ENCODE measurements at places on chromosomes 4 and X.

DNA sequence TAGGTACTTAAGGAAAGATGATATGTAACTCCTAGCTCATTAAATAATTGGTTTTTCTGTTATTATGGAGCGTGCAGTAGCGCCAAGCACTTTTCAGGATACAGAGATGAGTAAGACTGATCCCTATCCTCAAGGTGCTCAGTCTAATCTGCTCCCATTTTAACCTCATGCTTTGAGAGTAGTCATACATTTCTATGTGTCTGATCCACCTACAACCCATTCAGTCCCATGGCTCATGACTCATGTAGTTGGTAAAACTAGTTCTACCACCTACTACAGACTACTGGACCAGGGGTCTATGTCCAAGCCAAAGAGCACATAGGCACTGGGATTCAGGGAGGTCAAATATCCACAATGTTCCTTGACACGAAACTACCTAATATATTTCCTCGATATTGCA, 60.8 kb downstream of the TMEM154 start:
- DNase-seq, result no peak

GRCh38 chr4:152843481-152844090, 63.8 kb downstream of the ARFIP1 start:
- no peak for DNase-seq

GRCh38 chr4:907691-908425, 24.3 kb downstream of the GAK start:
- DNase-seq, result no peak

GRCh38 chrX:31091819-31092218, 20.0 kb upstream of the FTHL17 start:
- DNase-seq, result no peak

- no peak for DNase-seq
Observed at GRCh38 chr4:154329268-154329868, 162.2 kb downstream of the DCHS2 start.

DNA sequence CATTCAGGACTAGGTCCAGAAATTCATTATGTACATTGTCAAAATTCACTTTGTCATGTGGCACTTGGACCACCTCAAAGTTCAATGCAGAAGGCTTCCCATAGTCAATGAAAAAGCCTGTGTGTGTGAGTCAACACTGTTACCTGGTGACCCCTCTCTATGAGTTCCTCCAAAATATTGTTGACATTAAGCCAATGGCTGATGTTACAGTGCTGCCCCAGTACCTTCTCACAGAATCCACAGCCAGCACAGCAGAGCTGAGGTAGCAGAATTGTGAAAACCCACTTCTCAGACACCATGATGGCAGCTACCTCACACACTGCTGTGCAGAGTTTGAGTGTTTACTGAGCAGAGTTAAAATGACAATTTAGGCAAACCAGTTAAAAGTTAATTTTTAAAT, 22.4 kb upstream of the UGT2B4 start:
- no peak for DNase-seq

GRCh38 chr4:41631523-41631922, 93.6 kb downstream of the LIMCH1 start:
- DNase-seq, result no peak

DNA sequence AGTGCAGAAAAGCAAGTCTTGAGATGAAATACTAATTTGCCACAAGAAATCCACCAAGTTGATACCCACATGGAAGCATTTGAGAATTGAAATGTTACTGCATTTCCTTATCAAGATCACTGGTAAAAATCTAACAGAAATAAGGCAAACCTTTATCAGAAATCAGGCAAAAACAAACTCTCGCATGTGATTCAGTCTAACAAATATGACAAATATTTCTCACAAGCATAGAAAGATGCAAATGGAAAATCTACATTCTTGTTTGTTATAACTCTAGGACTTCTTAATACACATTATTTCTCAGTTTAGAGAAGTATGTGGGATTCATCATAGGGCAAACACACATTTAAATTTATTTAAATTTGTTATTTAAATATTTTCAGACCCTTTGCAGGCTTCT, 52.9 kb downstream of the TXK start:
- no peak for DNase-seq
